Germinal center (tissue), 1 donor: ENCODE measurements at places on chromosomes 6 and 20.

DNA sequence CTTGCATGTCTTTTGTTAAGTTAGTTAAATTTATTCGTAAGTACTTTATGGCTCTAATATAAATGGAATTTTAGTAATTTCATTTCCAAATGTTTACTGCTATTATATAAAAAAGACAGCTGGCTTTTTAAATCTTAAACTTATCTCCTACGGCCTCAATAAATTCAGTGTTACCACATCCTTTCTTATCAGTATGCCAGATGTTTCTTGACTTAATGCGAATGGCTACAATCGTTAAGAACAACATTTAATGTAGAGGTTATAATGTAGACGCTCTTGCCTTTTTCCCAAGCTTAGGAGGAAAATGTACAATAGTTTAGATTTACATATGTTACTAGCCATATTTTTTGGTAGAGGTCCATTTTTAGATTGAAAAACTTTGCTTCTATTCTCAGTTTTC is 659.4 kb downstream of the TENT5A start:
- no peak for DNase-seq

DNA sequence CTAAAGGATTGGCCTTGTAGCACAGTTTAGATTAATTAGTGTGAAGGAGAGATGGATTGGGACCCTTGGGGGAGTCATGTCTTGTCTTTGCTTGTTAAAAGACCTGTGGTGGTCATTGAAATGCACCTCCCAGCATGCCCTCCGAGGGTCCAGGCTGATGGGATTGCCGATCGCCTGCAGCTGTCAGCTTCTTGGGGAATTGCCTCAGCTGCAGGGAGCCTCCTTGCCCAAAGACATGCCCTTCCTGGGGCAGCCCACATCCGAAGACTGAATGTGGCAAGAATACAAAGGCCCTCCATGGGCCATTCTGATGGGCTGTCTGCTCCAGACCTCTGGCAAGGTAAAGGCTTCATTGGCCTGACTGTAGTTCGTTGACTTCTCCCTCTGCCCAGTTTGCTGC is 150.7 kb downstream of the FARS2 start:
- DNase-seq: no peak

- DNase-seq: no peak
These were observed 216.6 kb upstream of the HS3ST5 start for GRCh38 chr6:114559419-114559818.

DNA sequence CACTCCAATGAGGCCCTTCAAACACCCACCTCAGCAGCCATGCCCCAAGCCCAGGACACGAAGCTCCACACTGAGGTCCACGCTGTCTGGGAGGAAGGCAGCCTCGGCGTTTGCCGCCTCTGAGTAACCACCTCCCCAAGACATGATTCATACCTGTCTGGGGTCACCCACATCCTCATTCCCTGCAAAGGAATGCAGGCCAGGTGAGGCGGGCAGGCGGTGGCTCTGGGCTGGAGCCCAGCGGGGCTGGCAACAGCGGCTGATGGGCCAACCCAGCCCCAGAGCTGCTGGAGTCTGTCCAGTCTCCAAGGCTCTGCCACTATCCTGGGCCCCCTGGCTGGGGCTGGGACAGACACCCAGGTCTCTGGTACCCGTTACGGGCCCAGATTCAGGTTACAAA is 14.8 kb downstream of the PMEPA1 start:
- DNase-seq: no peak

- no peak for DNase-seq
These were observed 24.3 kb downstream of the SCAF8 start for GRCh38 chr6:154757352-154758050.

- DNase-seq: no peak
These were observed 53.3 kb downstream of the CNKSR3 start for GRCh38 chr6:154457046-154457713.

GRCh38 chr6:133814797-133815196 is 74.1 kb upstream of the TCF21 start:
- no peak for DNase-seq

DNA sequence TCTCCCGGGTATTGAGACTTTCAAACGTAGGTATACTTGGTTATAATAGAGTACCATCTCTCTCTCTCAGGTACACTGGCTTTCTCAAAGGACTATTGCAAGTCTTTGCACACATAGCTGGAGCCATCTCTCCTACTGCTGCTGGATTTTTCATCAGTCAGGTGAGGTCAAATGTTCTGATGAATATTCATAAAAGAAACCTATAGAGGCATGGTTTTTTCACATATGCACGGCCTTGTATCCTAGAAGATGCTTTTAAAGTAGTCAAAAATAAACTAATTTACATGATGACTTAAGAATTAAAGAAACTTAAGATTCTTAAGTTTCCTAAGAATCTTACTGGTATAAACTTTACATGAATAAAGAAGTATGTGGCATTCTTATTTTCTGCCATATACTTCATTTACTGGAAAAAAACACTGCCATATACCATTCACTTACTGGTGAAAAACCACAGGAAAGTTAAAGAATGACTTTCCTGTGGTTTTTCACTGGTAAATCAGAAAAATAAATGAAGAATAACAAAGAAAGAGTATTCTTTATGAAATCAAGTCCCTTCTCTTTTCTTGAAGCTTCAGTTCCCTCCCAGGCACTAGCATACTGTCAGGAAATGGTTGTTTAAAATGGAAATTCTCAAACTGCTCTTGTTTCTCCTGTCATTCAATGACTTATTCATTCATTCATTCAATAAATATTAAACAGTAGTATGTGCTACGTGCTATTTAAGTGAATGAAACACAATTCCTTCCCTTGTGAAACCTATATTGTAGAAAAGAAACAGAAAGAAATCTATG is 23.5 kb downstream of the SLC17A4 start:
- no peak for DNase-seq

- DNase-seq: no peak
These were observed 20.2 kb upstream of the SLC22A7 start for GRCh38 chr6:43277643-43278523.

- no peak for DNase-seq
These were observed 4.7 kb upstream of the ADGRF5 start for GRCh38 chr6:46926481-46926880.

DNA sequence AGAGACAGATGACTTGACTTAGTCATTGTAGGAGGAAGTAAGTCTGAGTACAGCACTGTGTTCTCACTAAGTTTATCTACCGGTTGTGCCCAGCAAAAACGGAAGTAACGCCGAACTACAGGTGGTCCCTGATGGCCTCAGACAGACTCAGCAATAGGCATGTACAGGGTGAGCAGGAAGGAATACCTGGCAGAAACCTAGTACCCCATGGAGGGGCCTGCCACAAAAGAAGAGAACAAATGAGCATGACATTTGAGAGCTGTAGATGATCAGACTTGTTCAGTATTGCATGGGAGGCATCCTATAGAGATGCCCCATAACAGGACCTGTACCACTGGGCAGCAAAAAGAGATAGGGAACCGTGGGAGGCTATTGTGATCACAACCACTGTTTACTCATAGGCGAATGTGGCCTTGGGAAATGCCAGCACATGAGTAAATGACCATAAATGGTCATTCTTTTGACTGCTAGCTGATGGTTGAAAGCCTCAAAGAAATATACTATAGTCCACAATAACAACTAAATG is 106.4 kb upstream of the TAB2 start:
- DNase-seq: peak; percentile 69

GRCh38 chr6:154345811-154346210 is 10.8 kb downstream of the IPCEF1 start:
- no peak for DNase-seq

DNA sequence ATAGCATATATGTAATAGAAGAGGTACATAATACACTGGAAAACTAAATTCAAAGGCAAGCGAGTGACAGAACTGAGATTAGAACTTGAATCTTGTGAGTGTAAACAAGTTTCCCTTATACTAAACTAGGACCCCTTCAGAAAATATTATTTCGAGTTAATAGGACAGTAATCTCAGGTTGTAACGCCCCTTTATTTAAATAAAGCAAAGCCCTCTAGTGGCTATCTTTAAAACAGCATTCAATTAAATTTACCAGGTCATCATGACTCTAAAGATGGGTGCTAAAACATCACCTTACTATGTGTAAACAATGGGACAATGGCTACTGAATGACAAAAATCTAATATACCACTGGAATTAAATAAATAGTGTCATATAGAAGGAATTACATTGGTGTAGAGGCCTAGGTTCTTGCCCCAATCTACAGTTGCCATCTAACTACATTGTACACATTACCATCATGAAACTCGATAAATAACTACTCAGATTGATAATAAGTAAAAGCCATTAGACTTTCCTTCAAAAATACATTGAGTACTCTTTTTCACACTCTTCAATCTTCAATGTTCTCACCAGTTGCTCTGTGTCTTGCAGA is 255.4 kb upstream of the IRAK1BP1 start:
- DNase-seq: peak; percentile 4

GRCh38 chr6:75296811-75297779 is 12.5 kb upstream of the TMEM30A start:
- DNase-seq: peak; percentile 39

DNA sequence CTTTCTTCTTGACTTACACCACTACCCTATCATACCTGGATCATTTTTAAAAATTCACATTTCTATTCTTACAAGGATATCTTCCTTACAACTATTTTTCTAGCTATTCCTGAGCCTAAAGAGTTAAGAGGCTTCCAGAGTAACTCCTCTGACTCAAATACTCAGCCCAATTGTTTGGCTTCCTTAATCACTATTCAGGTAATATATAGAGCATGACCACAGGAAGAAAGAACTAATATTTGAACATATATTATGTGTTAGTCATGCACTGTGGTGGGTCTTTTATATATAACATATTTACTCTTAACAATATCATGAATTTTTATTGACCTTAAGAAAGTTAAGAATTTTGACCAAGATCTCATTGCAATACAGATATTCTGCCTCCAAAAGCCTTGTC is 42.0 kb upstream of the ID4 start:
- no peak for DNase-seq

DNA sequence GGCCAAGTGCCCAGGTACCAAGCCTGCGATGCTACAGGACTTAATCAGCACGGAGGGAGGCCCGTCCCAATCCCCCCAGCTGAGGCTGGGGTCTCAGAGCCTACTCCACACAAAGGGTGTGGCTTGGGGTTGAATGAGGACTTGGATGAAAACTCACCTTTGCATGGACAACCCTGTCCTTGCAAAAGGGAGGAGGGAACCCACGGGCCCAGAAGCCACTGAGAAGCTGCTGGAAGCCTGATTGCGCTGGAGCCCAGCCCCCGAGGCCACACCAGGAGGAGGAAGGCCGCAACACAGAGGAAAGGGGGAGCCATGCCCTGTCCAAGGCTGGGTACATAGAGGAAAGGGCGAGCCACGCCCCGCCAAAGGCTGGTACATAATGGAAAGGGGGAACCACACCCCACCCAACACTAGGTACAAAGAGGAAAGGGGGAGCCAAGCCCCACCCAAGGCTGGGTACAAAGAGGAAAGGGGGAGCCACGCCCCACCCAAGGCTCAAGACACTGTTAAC is 158.8 kb downstream of the DLL1 start:
- no peak for DNase-seq

DNA sequence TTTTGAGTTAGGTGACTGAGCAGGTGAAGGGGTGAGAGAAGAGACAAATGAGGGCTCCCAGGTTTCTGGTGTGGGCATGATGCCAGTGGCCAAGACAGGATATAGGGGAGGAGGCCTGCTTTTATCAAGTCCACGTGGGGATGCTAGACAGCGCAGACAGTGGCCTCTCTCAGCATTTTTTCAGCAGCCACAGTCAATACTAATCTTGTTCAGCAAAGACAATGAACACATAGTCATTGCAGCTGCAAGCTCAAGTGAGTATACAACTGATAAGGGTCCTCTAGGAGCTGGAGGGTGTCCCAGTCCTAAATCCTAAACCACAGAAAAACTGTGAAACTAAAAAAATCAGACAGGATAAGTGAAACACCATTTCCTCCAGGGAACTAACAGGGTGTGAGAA is 48.6 kb downstream of the UQCC1 start:
- no peak for DNase-seq

- DNase-seq: peak; percentile 42
These were observed 827 bp downstream of the E2F3 start for GRCh38 chr6:20402342-20403069.

DNA sequence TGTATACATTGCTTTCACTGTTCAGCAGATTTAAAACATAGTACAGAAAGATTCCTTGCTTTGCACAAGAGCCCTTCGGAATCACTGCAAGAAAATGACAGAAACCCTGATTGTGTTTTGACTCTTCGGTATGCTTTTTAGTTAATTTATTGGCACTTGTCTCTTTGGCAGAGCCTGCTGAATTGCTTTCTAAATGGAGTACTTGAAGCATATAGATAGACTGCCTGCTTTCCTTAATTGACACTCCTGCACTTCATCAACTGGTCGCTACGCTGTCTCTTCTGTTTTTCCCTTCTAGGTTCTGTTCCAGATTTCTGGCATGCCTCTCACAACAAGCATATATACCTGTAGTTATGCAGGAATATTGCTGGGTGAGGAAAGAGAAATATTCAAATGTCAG is 22.4 kb upstream of the RBM24 start:
- no peak for DNase-seq

- DNase-seq: no peak
These were observed 307.9 kb upstream of the SLC35B3 start for GRCh38 chr6:8743170-8743745.

GRCh38 chr20:38915355-38915754 is 10.9 kb upstream of the FAM83D start:
- DNase-seq: no peak

- no peak for DNase-seq
These were observed 706.1 kb downstream of the KIF16B start for GRCh38 chr20:15866916-15867730.

GRCh38 chr6:35360349-35361138 is 18.2 kb downstream of the PPARD start:
- no peak for DNase-seq

DNA sequence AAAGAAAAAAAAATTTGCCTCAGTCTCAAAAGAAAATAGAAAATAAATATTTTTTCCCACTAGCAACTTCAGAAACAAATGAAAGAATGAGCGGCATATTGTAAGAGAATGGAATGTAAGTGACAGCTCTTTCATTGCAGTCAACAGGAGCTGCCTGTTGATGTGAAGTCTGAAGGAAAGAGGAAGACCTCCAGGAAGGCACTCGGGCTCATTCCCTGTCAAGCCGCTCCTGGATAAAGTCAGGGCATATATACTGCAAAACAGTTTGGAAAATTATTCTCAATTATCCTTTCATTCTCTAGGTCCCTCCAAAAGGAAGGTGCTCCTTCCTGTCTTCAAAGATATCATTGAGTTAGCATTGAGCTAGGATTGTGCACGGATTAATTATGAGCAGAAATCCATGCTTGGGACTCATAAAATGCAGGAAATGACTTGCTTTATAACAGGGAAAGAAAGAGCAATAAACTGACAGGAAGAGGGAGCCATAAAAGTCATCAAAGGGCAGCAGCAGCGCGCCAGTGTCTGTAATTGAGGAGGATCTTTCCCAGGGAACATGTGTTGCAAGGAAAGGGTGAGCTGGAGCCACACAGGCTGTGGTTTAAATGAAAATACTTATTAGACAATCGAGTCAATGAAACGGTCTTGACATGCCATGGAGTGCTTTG is 218.2 kb downstream of the C6orf118 start:
- DNase-seq: no peak

GRCh38 chr6:37675606-37676005 is 22.1 kb downstream of the MDGA1 start:
- DNase-seq: no peak
